ENCODE measurements at places on chromosomes 3 and 15.
A peak's percentile ranks its signal among the peaks of the same experiment; 100 is the strongest.

DNA sequence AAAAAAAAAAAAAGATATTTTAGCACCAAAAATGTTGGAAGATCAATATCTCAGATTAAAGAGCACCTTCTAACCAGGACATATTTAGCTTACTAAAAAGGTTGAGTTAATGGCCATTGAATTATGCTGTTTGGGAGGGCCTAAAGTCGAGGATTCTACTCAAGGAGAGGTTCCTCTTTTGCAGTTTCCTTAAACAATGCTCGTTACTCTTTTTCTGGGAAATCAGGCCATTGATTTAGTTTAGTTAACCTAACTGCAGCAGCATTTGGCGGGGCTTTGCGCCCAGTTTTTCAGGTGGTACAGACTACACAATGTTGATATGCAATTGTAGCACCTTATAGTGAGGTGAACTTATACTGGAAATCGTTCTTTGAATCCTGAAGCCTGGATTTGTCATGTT is 6.8 kb downstream of the ABHD2 start:
- no peak for DNase-seq
- H3K4me1 ChIP-seq = peaks cover 77% of the 10 kb centered on the region
- H3K27ac ChIP-seq = peak overlapping the region; percentile 98
- H3K27me3 ChIP-seq = no peaks in the 10 kb centered on the region

- H3K36me3 ChIP-seq = no peaks in the 10 kb centered on the region
- H3K27me3 ChIP-seq = peaks cover 6% of the 10 kb centered on the region
- H3K4me3 ChIP-seq = no peak overlapping the region
- H3K4me1 ChIP-seq = peaks cover 24% of the 10 kb centered on the region
- DNase-seq = no peak
Observed at GRCh38 chr15:41490355-41490754, 3.3 kb upstream of the ITPKA start.

- no peaks in the 10 kb centered on the region for H3K4me1 ChIP-seq
- H3K36me3 ChIP-seq = no peaks in the 10 kb centered on the region
Observed at GRCh38 chr3:161560008-161560637, 63.5 kb downstream of the OTOL1 start.

DNA sequence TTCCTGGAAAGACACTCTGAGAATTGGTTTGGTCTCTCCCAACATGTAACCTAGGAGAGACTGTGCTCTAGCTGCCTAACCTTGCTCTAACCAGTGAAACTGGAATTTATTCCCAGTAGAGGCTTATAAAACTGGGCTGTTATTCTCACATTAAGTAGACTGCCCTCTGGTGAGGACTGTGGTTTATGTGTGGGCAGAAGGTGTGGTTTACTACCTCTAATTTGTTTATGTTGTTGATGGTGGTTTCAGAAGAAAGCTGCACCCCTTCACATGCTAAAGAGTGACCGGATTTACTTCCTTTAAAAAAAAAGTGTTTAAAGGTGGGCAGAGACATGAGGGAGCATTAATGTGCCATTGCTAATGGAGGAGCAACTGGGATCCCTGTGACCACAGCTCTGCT is 273.2 kb downstream of the MECOM start:
- no peak overlapping the region for H3K4me3 ChIP-seq
- H3K27me3 ChIP-seq = no peaks in the 10 kb centered on the region
- peak overlapping the region; percentile 74 for H3K27ac ChIP-seq

- no peaks in the 10 kb centered on the region for H3K4me1 ChIP-seq
- H3K4me3 ChIP-seq = no peak overlapping the region
- DNase-seq = no peak
Observed at GRCh38 chr15:45177285-45177684, 10.5 kb downstream of the SHF start.

- no peak overlapping the region for H3K27ac ChIP-seq
- H3K36me3 ChIP-seq = no peaks in the 10 kb centered on the region
- no peak overlapping the region for H3K4me3 ChIP-seq
- no peak for DNase-seq
Observed at GRCh38 chr3:49666592-49666991, 7.6 kb upstream of the APEH start.

Data from ascending aorta (tissue), 2 donors.